ENCODE measurements at places on chromosomes 7 and 10.

DNA sequence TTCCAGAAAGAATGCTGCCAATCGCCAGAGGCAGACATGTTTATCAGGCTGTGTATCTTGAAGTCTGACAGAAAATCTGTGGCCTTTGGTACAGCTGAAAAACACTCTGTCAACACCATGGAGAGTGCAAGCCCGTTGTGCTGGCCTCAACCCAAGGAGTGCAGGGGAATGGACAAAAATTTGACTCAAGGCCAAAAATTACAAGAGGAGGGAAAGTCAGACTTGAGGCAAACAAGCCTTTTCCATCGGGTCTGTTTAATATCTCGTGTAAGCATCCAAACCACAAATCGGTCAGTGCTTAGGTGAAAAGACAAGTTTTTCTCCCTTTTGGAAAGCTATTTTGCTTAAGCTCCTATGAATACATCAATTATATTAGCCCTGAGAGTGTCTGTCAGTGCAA is 305.3 kb upstream of the NFE2L3 start:
- peak; percentile 95 for DNase-seq

DNA sequence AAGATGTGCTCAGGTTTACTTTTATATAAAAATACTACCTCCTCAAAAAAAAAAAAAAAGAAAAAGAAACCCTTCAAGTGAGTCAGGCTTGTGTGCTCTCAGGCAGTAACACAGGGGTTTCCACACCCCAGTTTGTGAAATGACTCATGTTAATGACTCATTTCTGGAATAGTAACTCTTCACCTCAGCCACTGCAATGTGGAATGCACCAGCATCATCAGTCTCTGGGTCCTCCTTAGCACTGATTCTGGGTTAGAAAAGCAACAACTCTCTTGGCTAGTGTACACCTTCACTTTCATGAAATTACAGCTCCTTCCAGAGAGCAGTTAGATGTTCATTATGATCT is 110.6 kb downstream of the EMX2 start:
- no peak for DNase-seq

DNA sequence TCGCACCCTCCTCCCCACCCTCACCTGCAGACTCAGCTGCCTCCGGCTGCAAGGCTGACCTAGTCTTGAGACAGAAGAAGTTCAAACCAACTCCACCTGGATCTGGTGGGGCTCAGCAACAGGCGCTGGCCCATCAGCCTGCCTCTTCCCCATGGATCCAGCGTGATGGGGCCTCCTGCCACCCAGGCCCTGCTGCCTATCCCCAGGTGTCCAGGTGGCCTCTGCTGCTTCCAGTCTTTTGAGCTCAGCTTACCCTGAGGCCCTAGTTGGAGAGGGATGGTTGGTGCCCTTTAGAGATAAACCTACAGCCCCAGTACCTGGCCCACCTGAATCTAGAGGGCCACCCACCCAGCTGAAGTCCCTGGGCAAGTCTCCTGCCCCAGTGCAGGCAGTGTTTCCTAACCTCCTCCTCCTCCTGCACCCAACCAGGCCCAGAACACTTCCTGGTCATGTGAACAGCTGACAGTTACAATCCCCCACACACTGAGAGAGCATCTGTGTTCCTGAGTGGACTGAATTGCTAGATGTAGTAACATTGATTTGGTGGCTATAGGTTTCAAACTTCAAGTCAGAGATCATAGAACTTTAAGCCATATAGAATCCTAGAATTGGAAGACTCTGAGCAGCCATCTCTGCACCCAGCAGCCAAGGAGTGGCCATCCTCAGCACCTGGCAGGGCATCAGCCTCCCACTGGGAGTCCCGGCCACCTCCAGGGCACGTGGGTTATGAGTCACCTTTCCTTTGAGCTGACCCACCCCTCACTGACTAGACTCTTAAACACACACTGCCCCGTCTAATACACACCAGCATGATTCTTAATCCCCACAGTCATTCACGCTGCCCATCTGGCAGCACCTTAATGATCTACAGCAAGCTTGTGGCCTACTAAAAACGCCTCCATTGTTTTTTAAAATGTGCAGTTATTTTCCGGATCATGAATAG is 51.9 kb downstream of the ALOX5 start:
- DNase-seq, result no peak

DNA sequence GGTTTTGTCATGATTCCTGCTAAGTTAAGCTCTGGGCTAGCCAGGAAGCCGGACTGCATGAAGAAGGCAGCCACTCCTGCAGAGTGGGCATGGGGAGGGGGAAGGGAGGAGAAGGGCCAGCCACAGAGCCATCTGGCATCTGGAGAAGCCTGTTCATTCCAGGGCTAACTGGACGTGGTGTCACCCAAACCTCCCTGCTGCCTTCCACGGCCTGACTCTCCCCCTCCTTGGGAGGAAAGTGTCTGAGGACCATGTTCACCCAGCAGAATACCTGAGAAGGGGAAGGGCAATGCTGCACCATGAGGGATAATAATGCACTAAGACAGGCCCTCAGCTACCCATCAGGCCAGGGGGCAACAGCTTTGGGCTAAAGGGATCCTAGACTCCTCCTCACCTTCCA is 15.4 kb downstream of the AQP1 start:
- no peak for DNase-seq

GRCh38 chr7:78691584-78691983 is 761.9 kb downstream of the MAGI2 start:
- no peak for DNase-seq

GRCh38 chr7:82851121-82851520 is 311.6 kb downstream of the PCLO start:
- no peak for DNase-seq

- DNase-seq, result no peak
Observed at GRCh38 chr10:52210161-52210560, 103.9 kb upstream of the DKK1 start.

GRCh38 chr10:29204070-29204800 is 84.6 kb upstream of the LYZL1 start:
- no peak for DNase-seq

GRCh38 chr7:117135553-117135891 is 182.2 kb downstream of the ST7 start:
- no peak for DNase-seq

DNA sequence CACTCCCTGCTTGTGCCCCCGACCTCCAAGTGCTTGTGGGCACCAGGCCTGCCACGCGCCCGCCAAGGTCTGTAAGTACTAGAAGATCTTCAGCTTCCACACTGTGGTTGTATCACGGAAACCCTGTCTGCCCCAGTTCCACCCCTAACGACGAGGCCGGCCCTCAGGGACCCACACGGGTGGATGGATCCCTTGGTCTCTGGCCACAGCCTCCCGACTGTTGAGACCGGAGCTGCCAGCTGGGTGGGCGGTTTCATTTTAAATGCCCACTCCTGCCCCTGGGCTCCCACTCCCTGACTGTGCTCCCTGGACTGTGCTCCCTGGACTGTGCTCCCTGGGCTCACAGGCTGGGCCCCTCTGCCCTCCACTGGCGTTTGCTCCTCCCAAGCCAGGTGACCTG is 50.1 kb downstream of the DPYSL4 start:
- DNase-seq, result no peak

DNA sequence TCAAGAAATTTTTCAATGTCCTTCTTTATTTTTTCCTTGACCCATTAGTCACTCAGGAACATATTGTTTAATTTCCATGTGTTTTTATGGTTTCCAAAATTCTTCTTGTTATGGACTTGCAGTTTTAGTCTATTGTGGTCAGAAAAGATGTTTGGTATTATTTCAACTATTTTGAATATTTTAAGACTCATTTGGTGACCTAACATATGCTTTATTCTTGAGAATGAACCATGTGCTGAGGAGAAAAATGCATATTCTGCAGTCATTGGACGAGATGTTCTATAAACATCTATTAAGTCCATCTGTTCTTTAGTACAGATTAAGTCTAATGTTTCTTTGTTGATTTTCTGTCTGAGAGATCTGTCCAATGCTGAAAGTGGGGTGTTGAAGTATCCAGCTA is 42.3 kb upstream of the MDFIC start:
- no peak for DNase-seq

- DNase-seq, result no peak
Observed at GRCh38 chr10:72702868-72703581, 11.1 kb downstream of the MCU start.

- DNase-seq, result no peak
Observed at GRCh38 chr7:7867846-7868571, 100.6 kb upstream of the GLCCI1 start.

- DNase-seq, result no peak
Observed at GRCh38 chr10:51915031-51915542, 215.7 kb upstream of the CSTF2T start.

GRCh38 chr7:17408245-17408903 is 109.9 kb downstream of the AHR start:
- no peak for DNase-seq

- no peak for DNase-seq
Observed at GRCh38 chr10:68601501-68602265, 41.5 kb downstream of the TET1 start.

DNA sequence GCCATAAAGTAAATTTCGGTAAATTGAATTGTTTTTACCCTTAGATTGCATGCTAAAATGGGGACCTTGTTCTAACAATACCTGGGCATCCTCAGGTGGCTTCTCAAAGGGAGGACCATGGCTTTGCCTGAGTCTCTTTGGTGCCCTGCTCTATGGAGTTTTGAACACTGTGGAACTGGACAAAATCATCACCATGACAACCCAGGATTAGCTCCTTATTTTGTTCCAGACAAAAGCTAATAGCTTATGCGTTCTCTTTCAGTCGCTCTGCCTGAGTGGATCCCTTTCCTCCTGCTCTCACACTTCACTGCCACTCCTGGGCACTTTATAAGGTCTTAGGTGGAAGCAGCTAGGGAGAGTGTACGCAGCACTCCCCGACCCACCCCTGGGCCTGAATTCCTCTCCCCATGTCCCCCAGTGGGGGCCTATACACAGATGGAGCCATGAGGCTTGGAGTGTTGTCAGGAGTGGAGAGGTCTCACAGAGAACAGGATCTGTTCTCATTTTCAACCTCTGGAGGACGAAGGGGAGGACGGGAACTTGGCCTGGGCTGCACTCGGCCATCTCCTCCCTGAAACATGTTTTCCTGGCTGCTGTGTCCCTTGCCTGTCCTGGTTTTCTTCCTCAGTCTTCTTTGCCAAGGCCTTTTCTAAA is 19.0 kb downstream of the ADCYAP1R1 start:
- no peak for DNase-seq

DNA sequence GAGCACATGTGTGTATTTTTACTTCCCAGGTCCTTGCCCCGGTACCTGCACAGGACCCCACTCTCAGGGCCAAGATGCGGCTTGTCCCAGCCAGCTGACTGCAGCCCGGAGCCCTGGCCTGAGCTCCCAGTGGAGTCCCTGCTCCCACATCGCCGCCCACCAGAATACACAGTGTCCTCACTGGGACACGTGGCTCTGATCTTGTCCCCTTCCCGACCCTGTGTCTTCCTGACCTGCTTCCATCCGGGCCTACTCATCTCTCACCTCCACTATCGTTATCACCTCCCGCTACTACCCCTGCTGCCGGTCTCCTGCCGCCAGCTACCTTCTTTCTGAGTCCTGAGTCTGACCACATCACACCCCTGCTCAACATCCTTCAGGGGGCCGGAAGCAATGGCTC is 146.3 kb upstream of the CHST15 start:
- DNase-seq, result no peak

DNA sequence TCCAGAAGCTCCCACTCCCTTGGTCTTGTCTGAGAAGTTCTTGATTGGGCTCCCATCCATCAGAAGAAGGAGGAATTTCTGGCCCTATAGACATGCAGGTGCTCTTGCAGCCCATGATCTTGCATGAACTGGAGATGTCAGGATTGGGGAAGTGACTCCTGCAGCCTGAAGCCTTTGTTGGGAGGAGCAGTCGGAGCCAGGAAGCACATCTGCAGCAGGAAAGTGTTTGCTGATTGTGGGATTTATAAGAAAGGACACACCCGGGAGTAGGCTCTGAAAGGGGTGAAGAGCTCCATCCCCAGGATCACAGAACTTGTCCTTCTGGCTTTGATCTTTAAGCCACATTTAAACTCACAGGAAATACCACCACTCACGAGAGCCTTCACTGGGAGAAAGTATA is 185.2 kb downstream of the DYNC1I1 start:
- no peak for DNase-seq

DNA sequence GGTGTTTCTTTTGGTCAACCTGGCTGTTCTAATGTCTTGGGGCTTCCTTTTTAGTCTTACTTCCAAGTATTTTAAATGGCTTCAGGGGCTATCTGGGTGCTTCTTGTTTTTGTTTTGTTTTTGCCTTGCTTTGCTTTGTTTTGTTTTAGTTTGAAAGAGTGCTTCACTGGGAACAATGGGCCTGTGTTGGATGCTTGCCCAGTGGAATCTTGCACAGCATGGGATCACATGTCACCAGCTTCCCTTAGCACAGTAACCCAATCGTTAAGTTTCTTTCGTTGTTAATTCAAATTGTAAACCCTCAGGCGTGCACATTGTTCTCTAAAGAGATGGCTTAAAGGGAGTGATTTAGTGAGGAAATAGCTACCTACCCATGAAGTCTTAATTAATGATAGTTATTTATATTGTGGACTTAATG is 8.9 kb downstream of the COL17A1 start:
- no peak for DNase-seq

GRCh38 chr10:123527151-123527550 is 139.0 kb upstream of the GPR26 start:
- no peak for DNase-seq

- peak; percentile 51 for DNase-seq
Observed at GRCh38 chr10:110487411-110488331, 10.0 kb upstream of the DUSP5 start.

DNA sequence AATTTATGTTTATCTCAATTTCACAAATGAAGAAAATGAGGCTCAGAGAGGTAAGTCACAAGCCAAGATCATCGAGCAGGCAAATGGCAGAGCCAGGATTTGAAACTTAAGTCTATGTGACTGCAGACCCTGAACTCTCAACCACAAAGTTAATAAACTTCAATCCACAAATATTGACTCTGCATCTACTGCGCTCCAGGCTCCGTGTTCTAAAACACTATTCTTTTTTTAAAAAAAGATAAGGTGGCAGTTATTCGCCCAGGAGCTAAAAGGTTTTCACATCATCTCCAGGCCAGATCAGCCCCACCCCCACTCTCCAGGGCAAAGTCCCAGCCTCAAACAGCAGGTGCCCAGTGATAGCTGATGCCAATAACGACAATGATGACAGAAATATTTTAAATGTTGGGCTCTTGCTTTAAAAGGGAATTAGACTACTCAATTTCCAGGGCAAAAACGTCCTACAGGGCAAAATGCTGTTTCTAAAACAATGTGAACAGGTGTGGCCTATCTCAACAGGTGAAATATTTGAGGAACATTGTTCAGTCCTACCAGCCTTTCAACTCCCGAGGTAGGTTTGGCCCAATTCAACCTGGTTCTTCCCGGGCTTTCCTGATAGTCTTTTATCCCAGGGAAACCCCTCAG is 85.2 kb downstream of the SORBS1 start:
- DNase-seq, result peak; percentile 54

Measured in T47D (cell line).